ENCODE measurements at places on chromosomes 1 and 21.

DNA sequence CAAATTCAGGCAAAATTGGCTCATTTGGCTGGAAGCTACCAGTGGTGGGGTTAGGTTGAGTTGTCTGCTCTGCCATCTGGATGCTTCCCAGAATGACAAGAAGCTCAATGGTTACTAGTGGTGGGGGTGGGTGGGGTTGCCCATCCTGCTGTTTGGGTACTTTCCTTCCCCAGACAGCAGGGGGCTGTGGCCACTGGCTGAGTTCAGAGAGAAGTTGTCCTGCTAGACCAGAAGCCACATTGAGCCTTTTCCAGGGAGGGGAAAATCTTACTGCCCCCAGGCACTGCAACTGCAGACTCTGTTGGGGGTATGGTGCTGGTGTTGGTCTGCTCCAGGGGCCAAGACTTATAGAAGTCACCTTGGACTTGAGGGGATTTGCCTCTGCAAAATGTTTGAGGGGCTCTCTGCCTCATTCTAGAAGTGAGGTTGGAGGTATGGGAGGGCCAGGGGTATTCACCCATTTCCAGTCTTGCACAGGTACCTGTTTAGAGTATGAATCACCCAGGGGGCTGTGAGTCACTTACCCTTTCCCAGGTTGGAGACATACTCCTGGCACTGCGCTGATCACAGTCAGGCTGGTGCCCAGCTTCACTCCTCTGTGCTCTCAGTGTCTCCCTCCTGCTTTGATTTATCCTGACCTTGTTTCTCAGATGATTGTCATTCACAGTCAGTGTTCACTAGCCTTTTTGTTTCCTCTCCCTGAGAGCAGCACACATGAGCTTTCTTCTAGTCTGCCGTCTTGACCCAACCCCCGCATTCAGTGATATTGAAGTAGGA is 89.1 kb upstream of the NEGR1 start:
- no peak for DNase-seq

DNA sequence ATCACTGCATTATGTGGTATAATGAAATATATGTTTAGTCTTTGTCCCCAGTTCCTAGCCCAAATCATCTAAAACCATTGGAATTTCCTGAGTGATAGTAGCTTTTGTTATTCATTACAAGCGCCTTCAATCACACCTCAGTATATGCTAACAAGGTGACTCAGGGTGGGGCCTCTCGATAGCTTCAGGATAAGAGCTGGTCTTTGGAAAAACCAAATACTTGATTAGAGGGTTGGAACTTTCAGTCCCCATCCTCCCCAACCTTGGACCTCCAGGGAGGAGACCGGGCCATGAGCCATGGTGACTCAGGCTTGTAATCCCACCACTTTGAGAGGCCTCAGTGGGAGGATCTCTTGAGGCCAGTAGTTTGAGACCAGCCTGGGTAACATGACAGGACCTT is 5.1 kb upstream of the BRDT start:
- no peak for DNase-seq

DNA sequence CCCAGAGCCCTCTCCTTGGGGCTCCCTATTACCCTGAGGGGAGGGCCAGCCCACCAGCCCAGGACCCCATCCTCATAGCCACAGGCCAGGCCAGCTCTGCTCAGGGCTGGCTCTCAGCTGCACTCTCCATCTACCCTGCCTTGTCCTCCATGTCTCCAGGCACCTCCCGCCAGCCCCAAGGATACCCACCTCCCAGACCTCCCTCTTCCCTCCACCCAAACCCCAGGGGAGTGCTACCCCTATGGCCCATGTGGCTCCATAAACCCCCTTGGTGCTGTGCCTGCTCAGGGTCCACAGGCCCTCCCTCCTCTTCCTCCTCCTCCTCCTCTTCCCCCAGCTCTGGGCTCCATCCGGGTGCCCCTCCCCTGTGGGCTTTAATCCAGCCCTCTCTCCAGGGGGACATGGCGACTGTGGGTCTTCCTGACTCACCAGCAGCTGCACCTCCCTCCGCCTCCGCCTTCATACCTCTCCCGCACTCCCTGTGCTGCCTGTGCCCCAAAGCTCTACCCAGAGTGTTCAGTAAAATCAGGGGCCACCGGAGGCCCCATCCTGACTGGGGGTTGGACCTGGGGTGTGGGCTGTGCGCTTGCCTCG is 9.1 kb downstream of the YBEY start:
- no peak for DNase-seq

DNA sequence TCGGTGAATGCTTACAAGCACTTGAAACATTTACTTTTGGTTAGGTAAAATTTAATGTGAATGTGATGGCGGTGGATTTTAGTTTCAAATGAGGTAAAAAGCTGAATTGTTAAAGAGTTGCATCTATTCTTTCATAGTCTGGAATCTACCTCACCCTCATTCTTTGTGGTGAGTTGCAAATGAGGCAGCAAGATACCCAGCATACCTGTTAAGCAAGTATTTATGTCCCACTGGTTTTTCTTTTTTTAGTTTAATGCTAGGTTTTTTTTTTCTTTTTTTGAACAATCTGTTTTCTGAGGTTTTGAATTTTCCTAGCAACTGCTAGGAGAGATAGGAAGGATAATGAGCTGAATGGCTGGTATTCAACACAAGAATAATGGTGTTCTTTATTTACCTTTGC is 127.9 kb upstream of the CACYBP start:
- no peak for DNase-seq

DNA sequence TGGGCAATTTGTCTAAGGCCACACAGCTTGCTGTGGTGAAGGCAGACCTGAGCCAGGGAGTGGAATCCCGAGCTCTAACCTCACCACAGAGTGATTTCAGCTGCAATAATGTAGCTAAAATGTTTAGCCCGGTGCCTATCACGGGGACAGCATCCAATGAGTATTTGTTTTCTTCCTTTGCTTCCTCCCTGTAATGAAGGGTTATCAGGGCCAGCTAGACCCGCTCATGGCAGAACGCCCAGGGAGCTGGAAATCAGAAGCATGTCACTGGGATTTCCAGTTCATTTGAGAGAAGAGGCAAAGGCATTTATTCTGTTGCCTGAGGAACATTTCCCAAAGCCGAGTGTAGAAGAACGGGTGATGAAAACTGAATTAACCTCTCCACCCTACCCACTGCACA is 183.1 kb downstream of the ZSCAN20 start:
- no peak for DNase-seq

DNA sequence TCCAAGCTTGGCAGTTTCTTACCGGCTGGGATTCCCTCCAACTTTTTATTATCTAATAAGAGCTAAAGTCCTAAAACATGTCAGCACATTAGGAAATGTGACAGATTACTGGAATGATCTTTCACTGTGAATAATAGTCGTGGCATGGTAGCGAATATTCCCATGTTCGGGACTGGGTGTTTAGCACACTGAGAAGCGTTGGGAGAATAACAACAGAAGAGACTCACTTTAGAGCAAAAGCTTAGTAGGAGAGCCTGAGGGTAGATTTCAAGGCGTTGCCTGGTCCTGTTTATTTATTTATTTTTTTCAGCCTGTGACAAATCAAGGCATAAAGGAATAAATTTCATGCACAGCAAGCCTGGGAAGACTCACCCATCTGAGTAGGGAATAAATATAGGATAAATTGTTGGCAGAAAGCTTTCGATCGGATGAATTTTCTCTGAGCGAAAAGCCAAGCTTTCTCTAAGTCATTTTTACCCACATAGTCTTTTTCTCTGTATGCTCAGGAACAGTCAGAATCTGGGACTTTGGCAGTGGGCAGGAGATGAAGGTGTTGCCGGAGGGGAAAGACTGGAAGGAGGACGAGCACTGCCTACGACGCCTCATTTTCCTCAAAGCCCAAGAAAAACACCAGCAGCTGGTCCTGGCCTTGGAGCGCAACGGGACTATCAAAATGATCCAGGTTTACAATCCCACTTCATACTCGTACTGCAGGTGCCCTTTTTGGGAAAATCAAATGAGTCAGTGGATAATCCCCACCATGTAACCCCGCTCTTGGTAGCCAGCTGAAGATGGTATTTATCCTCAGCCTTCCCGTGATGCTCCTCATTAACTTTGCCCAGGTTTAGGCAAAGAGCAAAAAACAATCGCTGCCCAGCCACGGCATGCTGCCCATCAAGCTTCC is 97.2 kb downstream of the WDR64 start:
- no peak for DNase-seq

DNA sequence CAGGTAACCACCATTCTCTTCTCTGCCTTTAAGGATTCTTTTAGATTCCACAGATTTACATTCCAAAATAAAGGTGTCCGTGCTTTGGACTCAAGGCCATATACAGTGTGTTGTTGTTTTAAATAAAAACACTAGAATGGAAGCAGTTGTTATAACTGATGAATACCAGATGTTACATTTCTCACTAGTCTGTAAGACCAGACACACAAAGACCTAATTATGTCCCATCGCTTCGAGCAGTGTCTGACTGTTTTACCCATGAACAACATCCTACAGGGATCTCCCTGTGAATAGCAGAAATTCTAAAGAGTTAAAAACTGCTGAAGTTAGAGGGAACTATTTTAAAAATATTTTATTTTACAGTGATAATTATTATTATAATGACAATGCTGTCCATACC is 574.7 kb upstream of the ZP4 start:
- DNase-seq: no peak

DNA sequence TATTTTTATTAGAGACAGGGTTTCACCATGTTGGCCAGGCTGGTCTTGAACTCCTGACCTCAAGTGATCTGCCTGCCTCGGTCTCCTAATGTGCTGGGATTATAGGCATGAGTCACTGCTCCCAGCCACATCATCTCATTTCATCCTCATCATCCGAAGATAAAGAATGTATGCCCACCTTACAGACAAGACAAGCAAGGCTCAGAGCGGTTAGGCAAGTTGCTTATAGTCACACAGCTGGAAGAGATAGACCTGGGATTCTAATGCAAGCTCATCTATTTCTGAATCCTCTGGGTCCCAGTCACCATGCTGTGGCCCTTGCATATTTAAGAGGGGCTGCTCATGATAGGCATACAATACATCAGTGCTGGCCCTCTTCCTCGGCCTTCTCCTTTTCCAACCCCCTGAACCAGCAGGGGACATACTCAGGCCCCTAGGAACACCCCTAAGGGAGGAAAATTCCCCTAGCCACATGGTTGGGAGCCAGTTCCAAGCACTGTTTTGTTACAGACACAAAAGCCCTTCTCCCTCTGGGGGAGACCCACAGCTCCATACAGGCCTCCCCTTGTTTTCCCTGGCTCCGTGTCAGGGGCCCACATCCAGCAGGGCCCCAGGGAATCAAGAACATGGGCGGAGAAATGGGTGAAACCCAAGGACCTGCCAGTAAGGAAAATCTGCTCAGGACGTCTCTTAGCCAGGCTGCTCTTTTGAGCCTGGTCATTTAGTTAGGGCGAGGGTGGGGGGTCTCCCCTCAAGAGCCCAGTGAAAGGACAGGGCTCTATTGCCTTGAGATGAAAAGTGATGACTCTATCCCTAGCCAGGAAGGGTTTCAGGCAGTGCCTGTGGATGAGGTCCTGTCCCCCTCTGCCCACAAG is 6.9 kb downstream of the CSRP1 start:
- DNase-seq: no peak

DNA sequence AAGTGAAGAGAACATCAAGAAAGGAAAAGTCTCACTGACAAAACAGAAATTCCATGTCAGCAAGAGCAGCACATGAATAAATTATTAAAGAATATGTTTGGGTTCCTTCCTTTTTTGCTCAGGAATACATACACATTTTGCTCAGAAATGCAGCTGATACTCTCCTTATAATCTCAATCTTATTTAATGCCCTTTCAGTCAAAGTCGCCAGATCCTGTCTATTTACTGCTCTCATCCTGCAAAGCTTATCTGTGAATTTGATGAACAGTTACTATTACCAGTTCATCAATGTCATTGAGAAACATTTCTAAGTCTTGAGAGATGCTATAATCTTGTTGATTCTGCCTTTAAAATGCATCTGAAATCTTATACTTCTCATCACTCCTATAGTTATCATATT is 543.1 kb upstream of the ZRANB2 start:
- DNase-seq: no peak

DNA sequence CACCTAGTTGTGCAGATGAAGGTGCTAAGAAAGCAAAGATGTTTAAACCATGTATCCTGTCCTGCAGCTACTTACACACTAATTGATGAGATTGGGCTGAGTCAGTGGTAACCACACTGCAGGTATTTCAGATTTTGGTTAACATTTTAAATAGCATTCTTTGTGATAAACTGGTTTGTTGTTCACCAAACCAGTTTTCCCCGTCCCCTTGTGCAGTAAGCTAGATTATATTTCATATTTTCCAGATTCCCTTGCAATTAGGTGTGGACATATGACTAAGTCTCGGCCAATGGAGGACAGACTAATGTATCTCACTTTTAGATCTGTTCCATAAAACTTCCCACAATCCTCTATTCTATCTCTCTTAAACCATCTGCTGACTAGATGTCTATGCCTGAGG is 320.4 kb downstream of the RWDD3 start:
- no peak for DNase-seq

All from activated CD8-positive, alpha-beta memory T cell treated with anti-CD3 and anti-CD28 coated beads for 1 hour (primary cell).